ENCODE measurements at places on chromosomes 12 and 14.

GRCh38 chr12:82937151-82937550 lies 250.4 kb downstream of the TMTC2 start:
- DNase-seq = no peak

DNA sequence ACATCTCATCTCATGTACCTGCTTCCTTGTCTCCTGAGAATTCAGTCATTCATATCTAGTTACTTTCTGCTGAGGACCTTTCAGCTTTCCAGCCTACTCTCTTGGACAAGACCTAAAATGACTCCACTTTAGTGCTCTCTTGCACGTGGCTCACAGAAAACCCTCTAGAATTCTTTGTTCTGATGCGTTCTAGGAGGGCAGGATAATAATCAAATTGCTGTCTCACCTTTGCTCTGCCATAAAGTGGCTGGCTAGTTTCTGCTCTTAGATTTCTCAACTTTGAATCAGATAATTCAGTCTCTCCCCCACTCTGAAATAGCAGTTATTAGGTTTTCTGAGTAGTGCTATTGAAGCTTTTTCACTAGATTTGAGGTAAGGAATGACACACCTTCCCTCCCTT lies 429.5 kb upstream of the FBXO33 start:
- no peak for DNase-seq

- no peak for DNase-seq
These were observed 7.4 kb upstream of the EPS8 start for GRCh38 chr12:15796493-15797141.

GRCh38 chr12:23898121-23898520 lies 51.3 kb downstream of the SOX5 start:
- no peak for DNase-seq

DNA sequence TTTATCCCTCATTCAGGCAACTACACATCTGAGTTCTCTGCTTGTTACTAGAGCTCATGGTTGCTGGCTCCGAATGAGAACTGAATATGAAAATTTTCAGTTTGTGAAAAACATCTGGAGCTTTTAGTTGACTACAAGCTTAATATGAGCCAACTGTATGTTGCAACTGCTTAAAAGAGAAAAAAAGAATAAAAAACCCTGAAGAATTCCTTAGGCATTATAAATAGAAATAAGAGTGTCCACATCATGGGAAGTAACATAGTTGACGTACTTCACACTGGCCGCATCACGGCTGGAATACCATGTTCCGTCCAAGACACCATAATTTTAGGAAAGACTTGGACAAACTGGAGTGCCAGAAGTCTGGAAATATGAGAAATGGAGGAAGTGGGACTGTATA lies 57.9 kb downstream of the PDE3A start:
- no peak for DNase-seq

GRCh38 chr14:101849125-101849524 lies 87.6 kb downstream of the PPP2R5C start:
- DNase-seq = no peak

GRCh38 chr12:48997719-48998496 lies 1.3 kb downstream of the DDN start:
- no peak for DNase-seq

GRCh38 chr14:69332782-69333395 lies 65.2 kb downstream of the ERH start:
- DNase-seq = no peak

DNA sequence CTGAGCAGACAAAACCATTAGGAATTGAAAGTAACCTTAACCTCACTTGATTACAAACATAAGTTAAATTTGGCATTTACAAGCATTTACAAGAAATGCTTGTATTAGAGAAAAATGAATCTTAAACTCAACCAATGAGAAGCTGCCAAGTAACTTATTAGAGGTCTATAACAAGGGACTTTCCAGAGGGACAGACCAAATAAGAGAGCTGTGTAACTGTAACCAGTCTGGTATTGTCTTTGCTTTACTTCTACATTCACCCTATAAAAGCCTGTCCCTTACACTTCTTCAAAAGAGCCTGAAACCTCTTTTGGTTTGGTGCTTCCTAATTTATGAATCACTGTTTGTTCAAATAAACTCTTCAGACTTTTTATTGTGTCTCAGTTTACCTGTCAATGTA lies 450.0 kb upstream of the FAR2 start:
- DNase-seq = no peak

- no peak for DNase-seq
These were observed 4.1 kb upstream of the FAM222A start for GRCh38 chr12:109709401-109709991.

GRCh38 chr14:62626416-62626815 lies 418.8 kb downstream of the KCNH5 start:
- no peak for DNase-seq

DNA sequence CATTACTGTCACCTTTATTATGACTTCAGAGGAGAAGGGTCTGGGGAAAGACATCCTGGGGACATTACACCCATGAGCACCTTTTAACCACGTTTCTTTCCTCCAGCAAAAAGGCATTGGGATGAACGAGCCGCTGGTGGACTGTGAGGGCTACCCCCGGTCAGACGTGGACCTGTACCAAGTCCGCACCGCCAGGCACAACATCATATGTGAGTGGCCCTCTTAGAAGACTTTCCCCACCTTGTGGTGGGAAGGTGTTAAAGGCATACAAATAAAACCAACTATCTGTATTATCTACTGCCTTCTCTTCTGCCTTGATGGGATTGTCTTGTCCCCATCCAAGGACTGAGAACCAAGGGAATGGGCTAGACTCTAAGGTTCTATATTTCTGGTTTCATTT lies 6.0 kb downstream of the PSMD9 start:
- DNase-seq = no peak

GRCh38 chr14:91891721-91892220 lies 24.4 kb upstream of the TC2N start:
- DNase-seq = no peak

DNA sequence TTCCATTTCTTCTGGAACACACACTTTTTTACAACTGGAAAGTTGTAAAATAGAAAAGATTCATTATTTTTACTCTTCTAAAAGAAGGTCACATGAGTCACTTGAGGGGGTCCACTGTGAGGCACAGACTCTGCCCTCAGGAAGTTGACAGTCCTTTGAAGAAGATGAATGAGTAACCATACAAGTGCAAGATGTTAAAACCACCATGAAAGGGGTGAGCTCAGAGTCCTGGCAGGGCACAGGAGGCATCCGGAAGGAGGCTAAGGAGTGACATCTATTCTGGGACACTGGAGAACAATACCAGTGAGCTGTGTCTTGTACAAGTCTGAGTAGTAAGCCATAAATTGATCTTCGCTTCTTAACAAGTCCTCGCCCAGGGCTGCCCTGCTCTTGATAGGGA lies 126.0 kb upstream of the FRMD6 start:
- DNase-seq = no peak

DNA sequence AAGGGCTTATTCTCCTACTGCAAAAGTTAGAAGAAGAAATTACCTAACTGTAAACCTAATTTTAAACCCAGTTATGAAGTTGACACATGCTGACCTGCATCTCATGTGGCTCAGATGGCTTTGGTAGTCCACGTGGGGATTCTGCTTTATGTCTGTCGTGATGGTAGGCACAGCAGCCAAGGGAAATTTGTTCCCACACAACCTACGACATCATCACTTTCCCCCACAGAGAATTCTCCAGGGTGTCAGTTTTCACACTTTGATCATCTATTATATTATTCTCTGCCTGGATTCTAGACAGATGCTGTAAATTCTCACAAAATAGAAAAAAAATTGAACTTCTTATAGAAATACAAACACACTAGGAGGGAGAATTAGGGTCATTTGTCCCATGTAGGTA lies 70.6 kb downstream of the PTHLH start:
- DNase-seq = no peak

GRCh38 chr14:52395728-52396127 lies 81.6 kb downstream of the PTGER2 start:
- DNase-seq = no peak

All from stimulated activated CD4-positive, alpha-beta T cell treated with anti-CD3 and anti-CD28 coated beads, Interleukin-1b, Interleukin-23, amount 100 ng/mL, for 48 hours (primary cell).